ENCODE measurements at places on chromosomes 5 and 9.

DNA sequence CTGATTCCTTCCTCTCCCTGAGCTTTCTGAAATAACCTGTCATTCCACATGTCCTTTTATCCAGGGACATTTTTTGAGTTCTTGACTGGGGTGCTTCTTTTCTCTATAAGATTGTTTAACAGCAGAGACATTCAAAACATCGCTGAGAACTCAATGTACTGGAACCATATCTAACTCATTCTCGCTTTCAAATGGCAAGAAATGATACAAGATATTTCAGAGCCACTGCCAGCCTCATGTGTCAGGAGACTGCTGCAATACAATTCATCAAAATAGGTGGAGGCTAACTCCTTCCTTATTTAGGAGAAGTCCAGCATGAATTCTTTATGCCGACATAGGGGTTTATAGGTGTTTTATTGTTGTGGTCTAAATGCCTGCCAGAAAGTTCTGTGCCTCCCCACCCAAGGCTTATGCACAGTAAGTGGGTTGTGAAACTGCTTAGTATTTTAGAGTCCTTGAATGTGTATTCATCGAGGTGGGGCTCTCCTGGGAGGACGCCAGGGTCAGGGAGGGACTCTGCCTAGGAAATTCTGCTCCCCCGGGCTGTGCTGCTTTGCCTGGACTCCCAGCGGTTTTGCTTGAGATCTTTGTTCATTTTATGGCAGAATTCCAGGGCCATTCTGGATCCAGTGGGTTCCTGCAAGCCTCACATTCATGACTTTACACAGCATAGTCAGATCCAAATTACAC, 53.9 kb downstream of the ZNF474 start:
- no peak for DNase-seq

GRCh38 chr9:33165263-33166151, 1.6 kb downstream of the B4GALT1 start:
- no peak for DNase-seq

GRCh38 chr5:126520593-126520953, 74.4 kb downstream of the ALDH7A1 start:
- no peak for DNase-seq

DNA sequence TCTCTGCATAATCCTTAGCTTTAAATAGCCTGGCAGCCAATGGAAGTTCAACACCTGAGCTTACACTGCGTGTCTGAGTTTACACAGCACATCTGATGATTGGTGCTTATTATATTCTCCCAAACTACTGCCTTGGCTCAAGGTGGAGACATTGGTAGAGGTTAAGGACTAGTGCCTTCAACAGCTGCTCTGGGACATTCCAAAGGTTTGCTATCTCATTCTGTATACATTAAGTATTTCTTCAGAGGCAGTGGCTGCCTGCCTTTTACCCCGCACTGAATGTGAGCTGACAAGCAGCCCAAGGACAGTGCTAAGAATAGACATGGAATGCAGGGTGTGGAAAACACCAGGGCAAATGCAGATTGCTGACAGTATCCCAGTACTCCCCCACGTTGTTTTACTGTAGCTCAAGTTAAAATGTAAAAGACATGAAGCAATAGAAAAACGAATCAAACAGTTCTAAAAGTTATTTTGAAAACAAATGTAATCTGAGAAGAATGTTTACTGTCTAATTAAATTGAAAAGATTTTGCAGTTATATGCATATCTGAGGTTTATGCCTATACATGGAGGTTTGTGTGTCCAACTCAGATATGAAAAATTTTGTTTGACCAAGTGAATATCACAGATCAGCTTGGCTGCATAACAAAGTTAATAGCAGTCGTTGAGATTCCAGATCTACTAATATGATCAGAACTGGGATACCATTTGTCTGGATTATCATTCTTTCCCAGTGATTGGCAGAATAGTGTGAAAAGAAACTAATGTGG, 1.8 kb downstream of the HSPB3 start:
- DNase-seq: no peak

DNA sequence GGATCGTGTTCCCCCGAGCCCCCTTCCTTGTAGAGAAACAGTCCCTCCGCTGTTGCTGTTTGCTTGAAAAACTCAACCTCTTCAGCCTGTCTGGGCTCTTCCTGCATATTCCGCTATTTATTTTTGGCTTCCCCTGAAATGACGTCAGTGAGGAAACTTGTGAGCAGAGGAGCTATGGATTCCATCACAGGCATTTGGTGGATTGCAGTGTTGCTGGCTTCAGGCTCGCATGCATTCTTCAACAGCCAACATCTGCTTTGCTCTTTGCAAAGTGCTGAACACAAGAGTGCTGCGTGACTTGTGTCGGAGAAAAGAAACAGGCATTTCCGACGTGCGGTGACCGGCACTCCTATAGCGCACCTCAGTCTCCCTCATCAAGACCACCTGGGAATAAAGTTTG, 232.7 kb downstream of the RFK start:
- DNase-seq: no peak

GRCh38 chr9:77464661-77465060, 183.5 kb downstream of the GNA14 start:
- DNase-seq: no peak

- DNase-seq: no peak
These were observed 32.9 kb downstream of the MAP3K1 start for GRCh38 chr5:56848206-56848605.

DNA sequence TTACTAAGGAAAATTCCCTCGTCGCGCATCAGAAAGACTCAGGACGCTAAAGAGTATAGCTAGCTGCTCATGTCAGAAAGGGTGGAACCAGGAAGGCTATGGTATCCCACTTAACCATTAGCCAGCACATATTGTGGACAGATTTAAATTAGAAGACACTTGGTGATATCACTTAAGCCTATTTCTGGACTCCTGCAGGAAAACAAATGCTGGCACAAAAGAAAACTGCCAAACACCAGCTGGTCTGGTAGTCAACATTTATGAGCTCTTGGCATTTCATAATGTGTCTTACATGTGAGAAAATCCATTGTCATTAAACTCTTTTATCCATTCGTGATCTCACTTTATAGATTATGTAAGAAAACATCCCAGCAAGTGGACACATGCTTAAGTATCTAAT, 377.4 kb downstream of the PTPRD start:
- no peak for DNase-seq

GRCh38 chr5:34898258-34898895, 16.9 kb downstream of the RAD1 start:
- peak; percentile 62 for DNase-seq

DNA sequence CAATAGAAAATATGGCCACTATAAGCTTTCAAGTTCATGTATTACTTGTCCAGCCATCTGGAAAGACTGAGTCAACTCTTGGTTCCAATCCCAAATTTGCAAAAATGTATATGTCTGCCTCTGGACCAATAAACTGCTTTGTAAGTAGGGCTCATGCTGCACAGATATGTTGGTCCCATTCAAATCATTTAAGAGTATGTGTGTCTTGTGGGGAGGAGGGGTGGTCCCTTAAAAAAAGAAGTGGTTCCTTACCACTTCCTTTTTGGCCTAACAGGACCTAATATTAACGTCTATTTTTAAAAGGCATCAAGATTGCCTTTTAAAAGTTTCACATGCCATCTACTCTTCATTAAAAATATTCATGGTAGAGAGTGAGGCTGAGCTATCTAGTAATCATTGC, 214.9 kb downstream of the KCTD16 start:
- no peak for DNase-seq

- DNase-seq: peak; percentile 1
These were observed 789 bp downstream of the ACER2 start for GRCh38 chr9:19409401-19410194.

DNA sequence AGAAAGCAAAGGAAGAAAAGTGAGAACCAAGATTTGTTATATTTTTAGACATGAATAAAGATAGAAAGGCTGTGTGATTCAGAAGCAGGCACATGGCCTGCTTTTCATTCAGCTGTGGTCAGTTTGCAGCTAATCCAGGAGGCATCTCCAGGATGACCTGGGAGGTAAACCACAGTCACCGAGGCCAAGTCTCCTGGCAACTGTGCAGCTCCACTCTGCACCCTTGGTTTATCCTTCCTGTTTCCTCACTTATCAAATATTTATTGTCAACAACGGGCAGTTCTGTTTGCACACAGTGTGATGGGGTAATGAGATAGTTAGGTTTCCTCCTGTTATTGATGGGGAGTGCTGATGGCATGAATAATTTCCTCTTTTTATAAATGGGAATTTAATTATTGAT, 243.0 kb downstream of the PSAT1 start:
- no peak for DNase-seq

DNA sequence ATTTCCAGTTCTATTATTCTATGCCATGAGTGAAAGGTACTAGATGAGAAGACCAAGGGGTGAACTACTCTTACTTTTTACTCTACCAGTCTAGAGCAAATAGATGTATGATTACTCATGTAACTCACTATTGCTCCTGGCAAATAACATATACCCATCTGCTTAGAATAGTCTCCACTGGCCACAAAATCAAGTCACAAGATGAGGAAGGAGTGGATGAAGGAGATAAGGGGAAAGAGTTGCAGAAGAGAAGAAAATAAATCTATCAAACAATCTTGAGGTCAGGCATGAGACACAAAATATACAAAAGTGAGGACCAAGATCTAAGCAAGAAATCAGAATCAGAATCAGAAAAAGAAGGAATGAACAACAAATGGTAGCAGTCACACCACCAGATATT, 13.7 kb upstream of the NR4A3 start:
- DNase-seq: no peak

GRCh38 chr5:133742431-133742988, 130.2 kb upstream of the FSTL4 start:
- DNase-seq: no peak

DNA sequence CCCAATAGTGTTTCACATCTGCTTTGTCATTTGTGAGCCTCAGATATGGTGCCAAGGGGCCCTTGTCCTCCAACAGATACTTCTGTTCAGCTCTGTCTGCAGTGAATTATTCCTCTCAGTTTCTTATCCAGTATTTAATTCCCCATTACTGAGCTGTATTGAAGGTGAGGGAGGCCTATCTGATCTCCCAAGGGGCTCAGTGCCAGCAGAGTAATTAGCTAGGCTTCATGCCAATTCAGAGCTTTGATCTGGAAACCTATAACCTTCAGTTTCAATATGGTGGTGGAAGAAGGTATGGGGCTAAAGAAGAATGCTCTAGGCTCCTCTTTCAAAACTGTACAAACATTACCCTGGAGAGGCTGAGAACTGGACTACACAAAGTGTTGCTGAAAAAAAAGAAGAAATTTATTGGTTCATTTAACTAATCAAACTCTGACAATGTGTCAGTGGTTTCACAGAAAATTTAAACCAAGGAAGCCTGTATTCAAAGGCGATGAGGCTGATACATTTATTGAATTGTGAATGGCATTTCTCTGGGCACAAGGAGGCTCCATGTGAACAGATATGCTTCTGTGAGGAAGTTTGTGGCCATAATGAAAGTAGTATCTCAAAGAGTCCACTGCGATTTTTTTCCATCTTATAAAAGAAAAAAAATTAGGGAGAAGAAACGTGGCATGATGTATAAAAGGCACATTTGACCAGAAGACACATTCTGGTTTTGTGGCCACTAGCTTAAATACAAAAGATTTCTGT, 397.8 kb downstream of the TLE4 start:
- DNase-seq: peak; percentile 74

DNA sequence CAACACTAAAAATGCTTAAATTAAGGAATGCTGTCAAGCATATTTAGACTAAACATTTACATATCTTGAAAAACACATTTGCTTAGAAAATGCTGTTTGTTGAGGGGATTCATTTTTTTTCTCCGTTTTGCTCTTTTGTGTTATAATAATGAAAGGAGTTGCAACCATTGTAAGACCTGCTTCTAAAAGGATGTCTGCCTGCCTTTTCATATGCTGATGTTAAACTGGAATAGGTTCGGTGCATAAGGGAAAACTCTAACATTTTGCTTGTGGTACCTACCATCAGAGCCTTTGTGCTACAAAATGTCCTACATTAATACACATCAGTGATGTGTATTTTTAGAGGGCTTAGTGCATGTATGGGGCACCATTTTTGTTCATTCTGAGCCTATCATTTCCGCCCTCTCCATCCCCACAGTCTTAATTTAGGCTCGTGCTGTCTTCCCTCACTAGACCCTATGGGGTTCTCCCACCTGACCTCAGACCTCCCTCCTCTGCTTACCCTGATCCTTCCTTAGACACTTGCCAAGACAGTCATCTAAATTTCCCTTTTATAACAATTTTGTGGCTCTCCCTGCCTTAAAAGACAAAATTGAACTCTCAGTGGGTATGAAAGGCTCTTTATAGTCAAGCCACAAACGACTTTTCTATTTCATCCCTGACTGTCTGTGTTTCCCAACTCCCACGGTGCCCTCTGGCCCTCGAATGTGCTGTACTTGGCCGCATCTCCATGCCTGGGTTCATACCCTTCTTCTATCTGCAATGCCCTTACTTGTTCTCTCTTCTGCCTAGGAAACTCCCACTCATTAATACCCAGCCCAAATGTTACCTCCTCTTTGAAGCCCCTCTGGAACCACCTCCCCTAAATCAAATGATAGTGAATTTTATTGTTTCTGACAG, 61.2 kb downstream of the CMYA5 start:
- DNase-seq: no peak

DNA sequence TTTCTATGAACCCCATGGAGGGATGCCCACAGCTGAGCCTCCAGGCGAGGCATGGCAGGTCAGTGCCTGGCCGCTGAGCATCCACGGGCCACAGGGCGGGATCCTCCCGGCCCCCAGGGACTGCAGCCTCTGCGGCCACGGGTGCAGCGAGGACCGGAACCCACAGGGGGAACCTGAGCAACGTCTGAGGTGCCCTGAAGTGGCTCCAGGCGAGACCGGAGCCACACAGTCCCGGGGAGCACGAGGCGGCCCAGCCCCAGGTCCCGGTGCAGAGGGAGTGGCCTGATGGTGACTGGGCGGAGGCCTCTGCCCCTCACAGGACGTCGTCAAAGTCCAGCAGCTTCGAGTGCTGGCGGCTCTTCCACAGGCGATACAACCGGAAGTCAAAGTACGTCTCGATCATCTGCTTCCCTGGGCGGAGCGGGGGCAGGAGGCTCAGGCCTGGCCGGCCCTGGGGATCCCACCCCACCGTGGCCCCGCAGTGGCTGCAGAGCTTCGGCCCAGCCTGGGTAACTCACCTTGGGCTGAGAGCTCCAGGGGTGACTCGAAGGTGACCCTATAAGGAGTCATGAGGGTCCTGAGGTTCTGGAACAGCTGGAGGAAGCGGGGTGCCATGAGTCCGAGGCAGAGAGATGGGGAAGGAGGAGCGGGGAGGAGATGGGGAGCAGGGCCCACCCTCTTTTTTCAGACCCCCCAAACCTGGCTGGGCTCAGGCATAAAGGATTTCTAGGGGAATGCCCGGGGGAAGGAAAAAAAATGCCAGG, 8.1 kb upstream of the ENTPD8 start:
- DNase-seq: no peak

DNA sequence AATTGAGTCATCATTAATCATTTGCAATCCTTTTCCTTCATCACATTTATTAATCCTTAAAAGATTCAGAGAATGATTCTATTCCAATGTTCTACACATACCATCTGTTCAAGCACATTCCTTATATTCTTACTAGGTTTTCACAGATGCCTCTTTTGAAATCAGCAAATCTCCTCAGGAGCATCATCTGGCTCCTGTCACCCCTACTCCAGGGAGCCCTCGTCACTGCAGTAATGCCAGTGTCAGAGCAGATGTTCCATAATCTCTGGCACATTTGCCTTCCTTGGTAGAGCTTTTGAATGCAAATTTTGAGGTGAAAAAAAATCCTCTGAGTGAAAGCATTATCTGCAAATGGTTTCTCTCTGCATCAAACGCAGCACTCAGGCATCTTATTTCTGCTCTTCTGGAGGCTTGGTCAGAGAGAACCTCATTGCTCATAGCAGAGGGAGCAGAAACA, 7.6 kb upstream of the KCNV2 start:
- DNase-seq: no peak

- DNase-seq: no peak
These were observed 181.1 kb downstream of the TRIM32 start for GRCh38 chr9:116868201-116868600.
